B cell (primary cell): ENCODE measurements at places on chromosomes 2 and 18. TPM values are rescaled to one million over a fixed set of nuclear protein-coding genes. Genes with fewer than 3 reads are reported as not detected.

Gene RUFY4
- total RNA-seq: not detected in 2 replicates

Gene CNDP2
- 182 and 196 TPM in 2 replicates for total RNA-seq

Gene CNDP1
- 0.51 and 0.57 TPM in 2 replicates for total RNA-seq

Gene GPR17
- total RNA-seq: 0.22 TPM in 1 of 2 replicates, not detected in the other

Gene SERPINB10
- total RNA-seq: not detected in 2 replicates

Gene RAB6C
- not detected in 2 replicates for total RNA-seq

Gene CFC1B
- total RNA-seq: not detected in 2 replicates

Gene TEKT4
- total RNA-seq: not detected in 2 replicates

Gene TMEM127
- total RNA-seq: 48.0 and 48.5 TPM in 2 replicates

Gene NCKAP5
- total RNA-seq: not detected in 2 replicates

Gene UGT1A5
- not detected in 2 replicates for total RNA-seq

Gene CCDC148
- total RNA-seq: 0.56 TPM in 1 of 2 replicates, not detected in the other

Gene CAPG
- total RNA-seq: 179 and 210 TPM in 2 replicates

Gene FIGN
- not detected in 2 replicates for total RNA-seq

Gene GALNT13
- not detected in 2 replicates for total RNA-seq

Gene SLC4A5
- 9.7 and 12.3 TPM in 2 replicates for total RNA-seq

Gene RPRM
- not detected in 2 replicates for total RNA-seq

Gene IL1RN
- total RNA-seq: not detected in 2 replicates

Gene CWC22
- total RNA-seq: 28.6 and 28.7 TPM in 2 replicates

Gene SERPINB7
- not detected in 2 replicates for total RNA-seq
